IPS DF 19.7 (cell line): ENCODE measurements at places on chromosomes 4 and X.

- no peak for DNase-seq
Measured at GRCh38 chr4:168509786-168510185, 12.9 kb downstream of the PALLD start.

- DNase-seq: no peak
Measured at GRCh38 chrX:120464411-120464810, 4.7 kb downstream of the LAMP2 start.

DNA sequence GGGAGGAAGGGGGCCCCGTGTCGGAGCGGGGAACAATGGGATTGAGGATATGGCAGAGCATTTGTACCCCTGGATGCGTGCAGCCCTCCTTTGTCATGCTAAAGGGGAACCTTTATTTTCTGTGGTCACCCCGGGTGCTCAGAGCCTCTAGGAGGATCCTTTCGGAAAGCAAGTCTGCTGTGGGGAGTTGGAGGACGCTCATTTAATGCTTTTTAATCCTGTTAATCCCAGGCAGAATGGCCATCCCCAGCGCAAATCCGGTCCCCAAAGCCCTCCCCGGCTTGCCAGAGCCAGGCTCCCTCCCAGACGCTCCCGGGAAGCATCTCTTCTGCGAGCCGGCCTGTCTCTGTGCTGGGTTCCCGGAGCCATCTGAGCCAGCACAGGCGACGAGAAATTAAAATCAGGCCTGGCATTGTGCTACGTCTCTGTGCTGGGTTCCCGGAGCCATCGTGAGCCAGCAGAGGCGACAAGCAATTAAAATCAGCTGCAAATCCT, 113.2 kb upstream of the PPP2R3B start:
- peak; percentile 67 for DNase-seq

- no peak for DNase-seq
Measured at GRCh38 chr4:19596342-19596741, 655.4 kb upstream of the SLIT2 start.

GRCh38 chr4:184854673-184855072, 28.9 kb upstream of the ACSL1 start:
- DNase-seq: no peak

GRCh38 chrX:9355739-9356138, 109.1 kb upstream of the TBL1X start:
- DNase-seq: no peak

- no peak for DNase-seq
Measured at GRCh38 chr4:123930996-123931395, 534.4 kb downstream of the SPRY1 start.

DNA sequence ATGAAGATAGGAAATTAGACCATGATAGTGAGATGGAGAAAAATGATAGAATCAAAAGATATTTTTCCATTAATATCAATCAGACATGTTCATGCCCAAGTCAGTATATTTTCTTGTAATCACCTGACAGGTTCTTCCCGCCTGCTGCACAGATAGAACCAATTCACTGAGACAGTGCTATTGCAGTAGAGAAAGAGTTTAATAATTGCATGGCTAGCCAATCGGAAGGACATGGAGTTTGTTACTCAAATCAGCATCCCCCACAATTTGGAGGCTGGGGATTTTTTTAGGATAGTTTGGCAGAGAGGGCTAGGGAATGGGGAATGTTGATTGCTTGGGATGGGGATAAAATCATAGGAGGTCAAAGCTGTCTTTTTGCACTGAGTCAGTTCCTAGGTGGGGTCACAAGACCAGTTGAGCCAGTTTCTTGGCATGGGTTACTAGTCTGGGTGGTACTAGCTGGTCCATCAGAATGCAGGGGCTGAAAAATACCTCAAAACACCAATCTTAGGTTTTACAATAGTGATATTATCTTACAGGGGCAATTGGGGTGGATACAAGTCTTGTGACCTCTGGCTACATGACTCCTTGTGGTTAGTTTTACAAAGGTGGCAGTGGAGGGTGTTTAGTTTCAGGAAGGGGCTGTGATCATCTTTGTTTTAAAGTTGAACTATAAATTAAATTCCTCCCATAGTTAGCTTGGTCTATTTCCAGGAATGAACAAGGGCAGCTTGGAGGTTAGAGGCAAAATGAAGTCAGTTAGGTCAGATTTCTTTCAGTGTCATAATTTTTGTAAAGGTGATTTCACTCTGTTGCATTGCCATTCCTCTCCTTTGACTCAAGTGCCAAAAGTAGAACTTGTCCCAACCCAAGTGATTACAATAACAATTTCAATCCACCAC, 100.3 kb upstream of the PDE5A start:
- no peak for DNase-seq

DNA sequence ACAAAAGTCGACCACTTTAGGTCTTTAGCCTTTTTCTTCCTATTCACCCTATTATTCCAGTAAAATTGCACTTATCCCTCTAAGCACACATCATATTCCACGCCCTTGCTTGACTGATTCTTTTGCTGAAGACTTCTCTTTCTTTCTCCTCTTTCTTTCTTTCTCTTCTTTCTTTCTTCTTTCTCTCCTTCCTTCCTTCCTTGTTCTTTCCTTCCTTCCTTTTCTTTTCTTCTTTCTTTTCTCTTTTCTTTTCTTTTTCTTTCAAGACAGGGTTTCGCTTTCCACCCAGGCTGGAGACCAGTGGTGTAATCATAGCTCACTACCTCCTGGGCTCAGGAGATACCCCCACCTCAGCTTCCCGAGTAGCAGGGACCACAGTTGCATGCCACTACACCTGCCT, 61.9 kb downstream of the RASGEF1B start:
- no peak for DNase-seq

- DNase-seq: no peak
Measured at GRCh38 chr4:186304866-186305505, 39.0 kb downstream of the F11 start.

GRCh38 chr4:138910914-138911336, 104.7 kb upstream of the NOCT start:
- DNase-seq: no peak

- DNase-seq: no peak
Measured at GRCh38 chr4:148124512-148124911, 317.7 kb downstream of the NR3C2 start.

DNA sequence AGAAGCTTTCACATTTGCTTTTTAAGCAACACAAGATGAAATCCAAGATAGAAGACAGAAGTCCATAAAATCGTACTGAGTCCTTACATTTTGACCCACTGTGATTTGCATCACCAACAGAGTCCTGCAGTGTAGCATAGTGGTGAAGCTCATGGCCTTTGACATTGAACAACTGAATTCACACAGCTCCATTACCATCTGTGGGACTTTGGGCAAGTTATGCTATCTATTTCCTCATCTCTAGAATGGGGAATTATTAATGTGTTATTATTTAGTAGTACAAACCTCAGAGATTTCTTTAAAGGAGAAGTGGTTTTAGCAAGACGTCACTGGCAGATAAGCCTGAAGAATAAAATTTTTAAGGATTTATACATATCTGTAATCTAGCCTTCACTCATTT, 10.7 kb downstream of the GPRIN3 start:
- no peak for DNase-seq

DNA sequence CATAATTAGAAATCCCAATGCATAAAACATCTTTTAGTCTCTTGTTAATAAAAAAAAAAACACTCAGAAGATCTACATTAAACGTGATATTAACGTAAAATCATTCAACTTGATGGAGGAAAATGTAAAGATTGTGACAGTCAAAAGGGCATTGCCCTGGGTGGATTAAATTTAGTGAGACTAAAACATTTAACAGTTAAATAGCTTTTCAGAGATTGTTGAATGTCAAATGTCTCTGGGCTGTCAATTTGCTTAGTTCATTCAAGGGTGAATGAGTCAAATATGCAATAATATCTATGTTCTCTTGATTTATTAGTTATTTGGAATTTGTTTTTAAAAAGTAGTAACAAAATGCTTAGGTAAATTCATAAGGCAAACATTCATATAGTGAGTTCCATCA, 836.6 kb upstream of the PCDH10 start:
- no peak for DNase-seq

GRCh38 chrX:134646691-134647090, 11.6 kb downstream of the PLAC1 start:
- no peak for DNase-seq

GRCh38 chrX:36334572-36334971, 415.0 kb downstream of the CFAP47 start:
- no peak for DNase-seq

GRCh38 chrX:109714340-109714958, 18.6 kb downstream of the ACSL4 start:
- DNase-seq: no peak

- DNase-seq: no peak
Measured at GRCh38 chr4:11480683-11481082, 52.0 kb upstream of the HS3ST1 start.

GRCh38 chrX:150574559-150575418, 6.4 kb downstream of the MTM1 start:
- no peak for DNase-seq

- DNase-seq: no peak
Measured at GRCh38 chrX:95427389-95427788, 1257.3 kb upstream of the DIAPH2 start.

- DNase-seq: no peak
Measured at GRCh38 chr4:39255266-39255665, 72.9 kb downstream of the WDR19 start.

GRCh38 chrX:30982467-30982866, 89.4 kb downstream of the FTHL17 start:
- DNase-seq: no peak

- no peak for DNase-seq
Measured at GRCh38 chr4:143183513-143184216, 1.1 kb upstream of the USP38 start.

DNA sequence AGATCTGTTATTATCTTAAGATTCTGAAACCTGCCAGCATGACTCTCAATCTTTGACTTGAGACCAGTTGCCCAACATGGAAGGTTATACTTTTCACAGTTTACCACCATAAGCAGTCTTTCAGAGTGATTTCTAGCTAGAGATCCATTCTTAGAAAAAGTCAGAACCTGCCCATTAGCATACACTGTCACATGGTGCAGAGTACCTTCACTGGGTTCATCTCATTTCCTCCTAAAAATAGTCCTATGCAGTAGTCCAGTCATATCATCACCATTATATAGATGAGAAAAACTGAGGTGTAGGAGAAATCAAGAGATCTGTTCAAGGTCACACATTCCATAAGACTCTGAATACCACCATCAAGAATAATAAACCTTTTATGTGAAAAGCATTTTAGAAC, 153.6 kb downstream of the AR start:
- DNase-seq: no peak

- DNase-seq: peak; percentile 52
Measured at GRCh38 chrX:134026565-134027311, 41.3 kb upstream of the GPC3 start.

DNA sequence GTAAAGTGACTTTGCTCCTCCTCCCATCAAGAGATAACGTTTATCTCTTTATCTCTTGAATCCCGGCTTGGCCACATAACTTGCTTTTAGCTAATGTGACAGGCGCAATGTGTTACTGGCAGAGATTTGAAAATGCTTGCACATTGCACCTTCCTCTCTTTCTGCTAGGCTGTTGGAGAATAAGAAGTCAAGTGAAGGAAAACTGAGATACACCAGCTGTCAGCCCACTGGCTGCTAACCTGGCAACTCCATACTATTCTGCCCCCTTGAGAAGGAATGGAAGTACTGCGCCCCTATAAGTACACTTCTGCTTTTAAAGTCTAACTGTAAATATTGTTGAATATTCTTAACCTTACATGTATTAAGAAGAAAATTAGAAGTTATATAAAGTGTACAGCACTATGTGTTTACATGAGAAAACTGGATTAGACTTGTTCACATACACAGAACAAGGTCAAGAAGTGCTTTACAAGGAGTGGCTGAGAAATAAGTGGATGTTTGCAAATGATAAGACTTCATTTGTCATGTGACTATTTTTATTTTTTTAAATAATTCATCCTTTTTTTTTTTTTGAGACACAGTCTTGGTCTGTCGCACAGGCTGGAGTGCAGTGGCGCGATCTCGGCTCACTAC, 424.5 kb upstream of the CTSO start:
- DNase-seq: peak; percentile 12

GRCh38 chr4:62940229-62940628, 1469.0 kb downstream of the TECRL start:
- DNase-seq: no peak

- DNase-seq: no peak
Measured at GRCh38 chr4:16745009-16745635, 153.3 kb downstream of the LDB2 start.

DNA sequence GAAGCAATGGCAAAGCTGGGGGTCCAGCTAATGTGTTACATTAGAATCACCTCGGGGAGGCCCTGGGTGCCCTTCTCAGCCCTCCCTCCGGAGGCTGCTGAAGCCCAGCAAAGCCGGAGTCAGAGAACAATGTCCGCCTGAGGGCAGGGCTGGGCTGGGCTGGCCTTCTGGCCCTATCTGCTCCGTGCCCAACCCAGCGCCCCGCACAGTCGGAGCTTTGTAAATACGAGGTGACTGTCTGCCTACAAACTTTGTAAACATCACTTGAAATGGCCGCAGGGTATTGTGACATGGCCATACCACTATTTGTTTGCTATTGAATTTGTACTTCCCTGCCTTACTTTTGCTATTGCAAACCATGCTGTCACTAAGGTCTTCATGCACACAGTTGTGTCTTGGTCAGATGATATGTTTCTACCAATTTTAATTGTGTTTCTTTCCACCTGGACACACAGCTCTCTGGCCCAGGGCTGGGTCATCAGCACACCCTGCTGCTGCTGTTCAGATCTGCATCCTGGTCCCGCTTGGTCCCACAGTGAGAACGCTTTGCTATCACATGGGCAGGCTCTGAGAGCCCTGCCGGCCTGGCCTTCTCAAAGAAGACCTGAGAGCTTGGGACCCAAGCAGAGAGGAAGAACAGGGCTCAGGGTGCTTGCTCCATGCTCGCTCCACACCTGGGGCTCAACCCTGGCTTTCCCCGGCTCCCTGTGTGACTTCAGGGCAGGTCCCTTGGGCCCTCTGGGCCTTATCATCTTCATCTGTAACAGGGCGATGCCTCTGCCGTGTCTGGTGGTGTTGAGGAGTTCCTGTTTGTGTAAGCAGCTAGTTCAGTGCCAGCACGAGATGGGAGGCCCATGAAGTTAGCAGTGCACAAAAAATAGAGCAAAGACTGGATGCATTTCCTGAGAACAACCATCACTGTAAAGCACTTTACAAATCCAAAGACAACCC, 2.3 kb downstream of the S100P start:
- DNase-seq: no peak

GRCh38 chr4:154234576-154234975, 257.0 kb downstream of the DCHS2 start:
- no peak for DNase-seq

DNA sequence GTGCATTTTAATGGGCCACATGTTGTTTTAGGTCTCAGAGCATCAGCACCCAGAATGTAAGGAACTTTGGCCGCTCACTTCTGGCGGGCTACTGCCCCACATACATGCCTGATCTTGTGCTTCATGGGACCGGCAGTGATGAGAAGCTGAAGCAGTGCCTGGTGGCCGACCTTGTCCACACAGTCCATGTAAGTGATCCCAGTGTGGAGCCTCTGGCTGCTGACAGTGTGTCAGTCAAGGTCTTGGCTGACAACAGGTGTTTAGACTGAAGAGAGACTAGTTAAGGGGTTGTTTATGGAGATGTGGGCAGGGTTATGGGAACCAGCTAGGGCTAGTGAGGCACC, 101.4 kb downstream of the FNIP2 start:
- no peak for DNase-seq
